B cell (primary cell): ENCODE measurements at places on chromosomes 4 and X. TPM values are rescaled to one million over a fixed set of nuclear protein-coding genes. Genes with fewer than 3 reads are reported as not detected.

DNA sequence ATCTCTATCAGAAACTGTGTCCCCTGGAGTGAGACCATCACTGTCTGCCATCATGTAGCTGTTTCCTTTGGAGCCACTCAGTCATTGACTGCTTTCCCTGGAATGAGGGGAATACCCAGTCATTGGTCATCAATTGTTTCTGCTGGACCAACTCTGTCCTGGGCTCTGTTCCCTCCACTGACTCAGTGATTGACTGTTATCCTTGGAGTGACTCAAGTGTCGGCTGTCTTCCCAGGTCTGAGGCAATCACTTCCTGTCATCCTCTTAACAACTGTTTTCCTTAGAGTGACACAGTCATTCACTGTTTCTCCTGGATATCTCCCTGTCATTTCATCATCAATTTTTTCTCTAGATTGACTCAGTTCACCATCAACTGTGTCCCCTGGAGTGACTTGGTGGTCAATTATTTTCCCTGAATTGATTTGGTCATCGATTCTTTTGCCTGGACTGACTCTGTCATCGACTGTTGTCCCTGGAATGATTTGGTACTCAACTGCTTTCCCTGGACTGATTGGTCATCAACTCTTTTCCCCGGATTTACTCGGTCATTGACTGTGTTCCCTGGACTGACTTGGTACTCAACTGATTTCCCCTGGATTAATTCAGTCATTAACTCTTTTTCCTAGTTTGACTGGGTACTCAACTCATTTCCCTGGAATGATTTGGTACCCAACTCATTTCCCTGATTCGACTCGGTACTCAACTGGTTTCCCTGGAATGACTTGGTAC is 327.9 kb upstream of the VCX start:
- no peak overlapping the region for H3K27ac ChIP-seq
- no peak overlapping the region for H3K4me3 ChIP-seq
- H3K4me1 ChIP-seq, result no peaks in the 10 kb centered on the region
- H3K27me3 ChIP-seq, result no peaks in the 10 kb centered on the region

DNA sequence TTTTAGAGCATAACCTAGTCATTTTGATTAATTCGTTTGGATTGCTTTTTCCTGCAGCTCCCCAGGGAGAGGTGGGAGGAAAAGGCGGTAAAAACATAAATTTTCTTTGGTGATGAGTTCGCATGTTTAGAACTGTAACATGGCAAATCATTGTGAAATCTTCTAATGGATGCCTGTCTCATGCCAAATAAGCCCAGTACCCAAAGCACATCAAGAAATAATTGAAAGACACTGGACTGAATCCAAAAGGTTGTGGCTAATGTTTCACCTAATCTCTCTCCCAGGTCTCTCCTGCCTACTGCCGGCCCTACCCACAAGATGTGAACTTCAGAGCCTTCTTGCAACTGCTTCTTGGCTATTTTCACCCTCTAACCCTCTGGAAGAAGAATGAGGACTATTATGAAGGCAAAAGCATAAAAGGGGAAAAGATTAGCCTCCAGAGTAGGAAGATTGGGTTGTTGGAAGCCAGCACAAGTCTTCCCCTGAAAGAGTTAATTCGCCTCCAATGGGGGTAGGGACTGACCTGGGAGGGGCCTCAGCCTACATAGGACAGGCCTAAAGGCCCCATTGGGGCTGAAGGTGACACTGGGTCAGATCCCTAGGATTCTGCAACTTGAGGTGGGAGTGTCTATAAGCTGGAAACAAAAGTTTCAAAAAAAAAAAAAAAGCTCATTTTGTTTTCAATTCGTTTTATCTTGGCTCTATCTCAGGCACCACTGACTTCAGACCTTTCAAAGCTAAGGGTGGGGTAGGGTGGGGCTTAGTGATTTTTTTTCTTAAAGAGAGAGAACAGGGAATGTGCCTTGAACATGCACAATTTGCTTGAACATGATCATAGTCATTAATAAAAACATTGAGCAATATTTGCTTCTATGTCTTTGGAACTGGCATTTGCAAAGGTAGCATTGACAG is 278.6 kb upstream of the KLF3 start:
- no peak overlapping the region for H3K4me3 ChIP-seq
- H3K4me1 ChIP-seq, result no peaks in the 10 kb centered on the region
- H3K27me3 ChIP-seq, result no peaks in the 10 kb centered on the region
- DNase-seq, result no peak
- H3K27ac ChIP-seq, result no peak overlapping the region
- no peaks in the 10 kb centered on the region for H3K36me3 ChIP-seq

- no peak overlapping the region for H3K4me3 ChIP-seq
- DNase-seq, result no peak
- H3K27ac ChIP-seq, result no peak overlapping the region
- no peaks in the 10 kb centered on the region for H3K4me1 ChIP-seq
- H3K27me3 ChIP-seq, result no peaks in the 10 kb centered on the region
- H3K36me3 ChIP-seq, result no peaks in the 10 kb centered on the region
Observed at GRCh38 chrX:2147928-2148327, 352.8 kb downstream of the DHRSX start.

The TLR1 gene
- polyA plus RNA-seq, result 23.4 and 30.6 TPM in 2 replicates

The RPA4 gene
- 0.31 and 0.40 TPM in 2 replicates for polyA plus RNA-seq

The TREX2 gene
- 3.8 and 5.2 TPM in 2 replicates for polyA plus RNA-seq
